ENCODE measurements at places on chromosomes 2 and 18.

DNA sequence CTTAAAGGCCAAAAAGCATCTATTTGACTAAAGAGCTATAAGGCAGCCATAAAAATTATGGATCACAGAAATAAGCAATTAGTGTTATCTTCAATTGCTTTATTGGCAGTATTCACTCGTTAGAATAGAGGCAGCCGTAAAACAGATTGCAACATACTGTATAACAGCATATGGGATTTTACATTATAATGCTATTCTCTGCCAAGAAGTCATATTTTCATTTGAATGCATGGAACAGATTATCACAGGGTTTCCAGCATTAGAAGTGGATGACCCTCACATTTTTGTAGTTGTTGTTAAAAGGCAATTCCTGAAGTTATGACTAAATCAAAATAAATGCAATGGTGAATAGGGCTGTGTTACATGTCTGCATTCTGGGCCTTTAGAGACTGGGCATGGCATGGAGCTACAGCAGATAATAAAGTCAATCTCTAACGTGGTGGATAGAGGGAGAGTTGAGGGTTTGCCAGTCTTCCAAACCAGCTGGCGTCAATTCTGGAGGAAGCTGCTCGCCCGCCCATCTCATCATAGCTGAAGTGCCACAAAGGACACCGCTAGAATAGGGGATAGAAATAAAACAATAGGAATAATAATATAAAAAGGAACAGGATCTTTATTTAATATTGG, 155.4 kb upstream of the VRK2 start:
- DNase-seq: no peak

DNA sequence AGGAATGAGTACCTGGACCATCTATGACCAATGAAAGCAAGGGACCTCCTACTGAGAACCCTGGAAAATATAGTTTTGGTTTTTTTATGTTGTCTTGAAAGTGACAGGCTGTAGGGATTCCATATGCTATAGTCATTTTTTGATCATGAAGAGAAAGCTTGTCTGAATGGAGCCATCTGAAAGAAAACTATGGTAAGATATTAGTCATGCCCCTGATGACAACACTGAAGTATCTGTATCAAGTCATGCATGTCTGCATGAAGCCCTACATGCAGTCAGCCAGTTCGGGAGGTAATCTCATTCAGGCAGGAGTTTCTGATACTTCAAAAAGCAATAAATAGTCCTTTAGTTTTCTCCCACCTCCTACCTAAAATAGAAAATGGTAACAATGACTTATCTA, 1042.0 kb downstream of the DPP10 start:
- DNase-seq: no peak

- no peak for DNase-seq
Measured at GRCh38 chr2:6648596-6649247, 217.0 kb downstream of the CMPK2 start.

- DNase-seq: no peak
Measured at GRCh38 chr18:24052053-24052452, 37.5 kb downstream of the TTC39C start.

DNA sequence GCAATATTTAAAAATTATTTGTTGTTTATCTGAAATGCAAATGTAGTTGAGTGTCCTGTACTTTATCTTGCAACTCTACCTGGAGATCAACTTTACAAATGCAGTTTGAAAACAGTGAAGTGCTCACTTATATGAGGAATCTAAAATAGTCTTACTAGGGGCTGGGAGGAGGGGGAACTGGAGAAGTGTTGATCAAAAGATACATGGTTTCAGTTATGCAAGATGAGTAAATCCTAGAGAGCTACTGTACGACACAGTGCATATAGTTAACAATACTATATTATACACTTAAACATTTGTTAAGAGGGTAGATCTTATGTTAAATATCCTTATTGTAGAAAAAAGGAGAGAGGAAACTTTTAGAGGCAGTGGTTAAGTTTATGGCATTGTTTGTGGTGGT, 241.9 kb downstream of the BCL11A start:
- DNase-seq: no peak

Data from cardiac fibroblast (primary cell).